Stimulated activated CD4-positive, alpha-beta T cell treated with anti-CD3 and anti-CD28 coated beads, Interleukin-1b, Interleukin-23, amount 100 ng/mL, for 1 hour (primary cell): ENCODE measurements at places on chromosomes 6 and 20.

DNA sequence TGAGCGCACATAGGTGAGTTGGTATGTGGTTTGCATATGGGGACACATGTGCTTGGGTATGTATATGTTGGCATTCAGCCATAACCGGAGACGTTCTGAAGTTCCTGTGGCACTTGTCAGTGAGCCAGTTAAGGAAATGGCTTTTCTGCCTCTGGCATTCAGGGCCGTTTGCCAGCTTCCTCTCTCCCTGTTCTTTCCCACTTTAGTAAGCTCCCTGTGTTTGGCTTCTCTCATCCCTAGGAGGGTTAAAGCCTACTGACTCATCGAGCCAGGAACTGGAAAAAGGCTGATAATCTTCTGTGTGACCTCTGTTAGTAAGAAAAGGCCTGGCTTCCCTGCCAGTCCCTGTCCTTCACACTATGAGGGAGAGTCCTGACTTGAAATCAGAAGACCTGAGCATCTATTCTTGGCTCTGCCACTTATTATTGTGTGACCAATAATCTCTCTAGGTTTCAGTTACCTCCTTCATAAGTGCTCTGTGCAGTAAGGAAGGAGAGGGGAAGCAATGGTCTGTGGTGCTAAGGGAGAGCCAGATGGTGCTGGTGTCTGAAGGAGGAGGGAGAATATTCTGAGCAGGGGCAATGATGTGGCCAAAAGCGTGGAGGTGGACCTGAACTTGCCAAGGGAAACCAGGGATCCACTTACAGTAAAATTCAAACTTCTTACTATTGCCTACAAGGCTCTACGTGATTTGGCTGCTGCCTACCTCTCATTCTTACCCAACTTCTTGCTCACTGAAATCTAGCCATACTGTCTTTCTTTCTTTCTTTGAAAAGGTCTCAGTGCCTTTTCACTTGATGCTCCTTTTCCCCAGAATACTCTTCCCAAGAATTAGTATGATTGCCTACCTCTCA, 31.4 kb downstream of the ACSS2 start:
- no peak for DNase-seq

GRCh38 chr6:147651249-147652063, 143.0 kb downstream of the SAMD5 start:
- no peak for DNase-seq

DNA sequence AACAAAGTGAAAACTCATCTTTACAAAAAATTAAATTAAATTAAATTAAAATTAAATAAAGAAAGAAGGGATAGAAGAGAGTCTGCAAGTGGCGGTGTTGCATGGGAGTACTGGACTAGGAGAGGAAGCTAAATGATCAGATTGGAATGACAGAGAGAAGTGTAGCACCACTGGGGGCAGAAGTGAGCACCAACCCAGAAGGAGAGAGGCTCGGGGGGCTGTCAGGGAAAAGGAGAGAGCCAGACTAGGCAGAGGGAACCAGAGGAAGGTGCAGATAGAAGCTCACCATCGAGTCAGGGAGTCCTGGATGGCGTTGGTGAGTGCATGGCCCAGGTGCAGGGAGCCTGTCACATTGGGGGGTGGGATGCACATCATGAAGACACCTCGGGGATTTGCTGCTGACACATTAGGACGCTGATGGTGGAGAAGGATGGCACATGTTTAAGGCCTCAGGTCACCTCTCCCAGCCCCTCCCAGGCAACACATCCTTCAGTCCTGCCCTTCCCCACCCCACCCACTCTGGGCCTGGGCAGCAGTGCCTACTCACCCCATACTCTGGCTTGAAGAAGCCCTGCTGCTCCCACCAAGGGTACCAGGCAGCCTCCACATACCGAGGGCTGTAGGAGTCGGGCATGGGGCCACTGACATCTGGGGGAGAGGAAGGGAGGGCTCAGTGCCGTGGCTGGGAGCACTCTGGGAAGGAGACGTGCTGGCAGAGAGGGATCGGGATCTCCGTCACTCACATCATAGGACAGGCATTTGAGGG, 4.0 kb downstream of the VARS1 start:
- no peak for DNase-seq

DNA sequence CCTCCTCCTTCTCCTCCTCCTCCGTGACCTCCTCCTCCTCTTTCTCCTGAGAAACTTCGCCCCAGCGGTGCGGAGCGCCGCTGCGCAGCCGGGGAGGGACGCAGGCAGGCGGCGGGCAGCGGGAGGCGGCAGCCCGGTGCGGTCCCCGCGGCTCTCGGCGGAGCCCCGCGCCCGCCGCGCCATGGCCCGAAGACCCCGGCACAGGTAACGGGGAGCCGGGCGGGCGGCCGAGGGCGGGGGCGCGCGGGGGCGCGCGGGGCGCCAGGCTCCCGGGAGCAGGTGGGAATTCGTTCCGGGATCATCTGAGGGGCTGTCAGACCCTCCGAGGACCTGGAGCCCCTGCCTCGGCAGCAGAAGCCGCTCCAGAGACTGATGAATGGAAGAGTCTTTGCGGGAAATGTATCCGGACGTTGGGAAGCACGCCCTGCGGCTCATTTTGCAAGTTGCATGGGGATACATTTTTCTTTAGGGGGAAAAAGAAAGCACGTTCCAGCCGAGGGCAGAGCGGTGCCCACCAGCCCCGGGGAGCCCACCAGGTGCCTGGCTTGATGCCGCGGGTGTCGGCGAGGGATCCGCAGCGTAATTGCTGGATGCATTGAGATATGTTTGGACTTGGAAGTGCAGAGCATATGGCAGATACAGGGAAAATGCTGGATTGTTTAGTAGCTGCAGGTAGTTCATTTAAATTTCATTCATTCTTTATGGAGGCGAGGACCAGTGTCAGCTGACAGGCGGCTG, 394 bp downstream of the MYB start:
- DNase-seq: no peak

GRCh38 chr20:23823111-23823510, 3.4 kb downstream of the CST2 start:
- DNase-seq: no peak

- no peak for DNase-seq
Measured at GRCh38 chr6:3797231-3798054, 45.9 kb upstream of the PXDC1 start.

DNA sequence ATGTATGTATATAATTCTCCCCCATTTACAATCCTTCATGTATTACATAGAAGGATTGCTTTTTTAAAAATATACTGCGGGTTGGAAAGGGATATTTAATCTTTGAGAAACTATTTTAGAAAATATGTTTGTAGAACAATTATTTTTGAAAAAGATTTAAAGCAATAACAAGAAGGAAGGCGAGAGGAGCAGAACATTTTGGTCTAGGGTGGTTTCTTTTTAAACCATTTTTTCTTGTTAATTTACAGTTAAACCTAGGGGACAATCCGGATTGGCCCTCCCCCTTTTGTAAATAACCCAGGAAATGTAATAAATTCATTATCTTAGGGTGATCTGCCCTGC, 3.6 kb downstream of the FOXC1 start:
- no peak for DNase-seq

DNA sequence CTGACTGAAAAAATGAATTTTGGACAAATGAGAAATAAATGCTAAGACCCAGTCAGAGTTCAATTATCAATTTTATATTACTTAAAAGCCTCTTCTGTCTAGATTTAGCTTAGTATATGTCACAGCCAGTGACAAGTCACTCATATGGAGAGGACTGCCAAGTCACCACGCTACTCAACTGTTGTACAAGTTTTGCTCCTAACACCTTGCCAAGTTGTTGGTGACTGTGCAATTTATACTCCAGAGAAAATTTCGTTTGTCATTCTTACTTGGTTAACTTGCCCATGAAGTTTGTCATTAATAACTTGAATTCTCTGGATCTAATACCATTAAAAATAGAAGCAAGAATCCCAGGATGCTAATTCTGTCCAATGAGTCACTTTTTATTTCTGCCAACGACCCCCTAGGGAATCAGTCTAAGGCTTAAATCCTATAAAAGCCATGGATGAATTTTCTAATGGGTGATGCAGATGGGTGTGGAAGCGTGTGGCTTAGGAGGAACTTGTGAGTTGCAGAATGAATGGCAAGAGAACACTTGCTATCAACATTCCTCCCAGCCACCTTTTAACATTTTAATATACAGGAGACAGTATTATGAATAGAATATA, 30.4 kb upstream of the FBXO30 start:
- DNase-seq: no peak

GRCh38 chr20:34124469-34125249, 12.6 kb upstream of the EIF2S2 start:
- no peak for DNase-seq
